ENCODE measurements at places on chromosomes 5 and 9.
A peak's percentile ranks its signal among the peaks of the same experiment; 100 is the strongest.

GRCh38 chr5:138653502-138653901 lies 78.3 kb upstream of the HSPA9 start:
- DNase-seq, result no peak

GRCh38 chr5:109192555-109193281 lies 217.1 kb downstream of the PJA2 start:
- no peak for DNase-seq

GRCh38 chr5:111602817-111603445 lies 90.6 kb upstream of the STARD4 start:
- DNase-seq, result no peak

- DNase-seq, result no peak
These were observed 61.3 kb upstream of the GGTA1 start for GRCh38 chr9:121560921-121561320.

DNA sequence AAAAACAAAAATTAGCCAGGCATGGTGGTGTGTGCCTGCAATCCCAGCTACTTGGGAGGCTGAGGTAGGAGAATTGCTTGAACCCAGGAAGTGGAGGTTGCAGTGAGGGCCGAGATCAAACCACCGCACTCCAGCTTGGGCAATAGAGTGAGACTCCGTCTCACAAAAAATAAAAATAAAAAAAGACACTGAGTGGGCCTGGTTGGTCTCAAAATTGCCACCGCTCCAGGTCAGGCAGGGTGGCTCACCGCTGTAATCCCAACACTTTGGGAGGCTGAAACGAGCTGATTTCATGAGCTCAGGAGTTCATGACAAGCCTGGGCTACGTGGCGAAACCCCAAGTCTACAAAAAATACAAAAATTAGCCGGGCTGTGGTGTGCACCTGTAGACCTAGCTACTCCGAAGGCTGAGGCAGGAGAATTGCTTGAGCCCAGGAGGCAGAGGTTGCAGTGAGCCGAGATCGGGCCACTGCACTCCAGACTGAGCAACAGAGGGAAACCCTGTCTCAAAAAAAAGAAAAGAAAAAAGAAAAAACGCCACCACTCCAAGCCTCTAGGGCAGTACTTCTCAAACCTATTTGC lies 1.8 kb downstream of the STK10 start:
- no peak for DNase-seq

- DNase-seq, result no peak
These were observed 23.4 kb downstream of the CDK20 start for GRCh38 chr9:87950765-87951488.

- DNase-seq, result no peak
These were observed 140.0 kb upstream of the RAD23B start for GRCh38 chr9:107142896-107143603.

GRCh38 chr5:69531406-69531801 lies 28.6 kb upstream of the GTF2H2C start:
- DNase-seq, result no peak

GRCh38 chr5:139910901-139911300 lies 115.3 kb downstream of the PSD2 start:
- no peak for DNase-seq

DNA sequence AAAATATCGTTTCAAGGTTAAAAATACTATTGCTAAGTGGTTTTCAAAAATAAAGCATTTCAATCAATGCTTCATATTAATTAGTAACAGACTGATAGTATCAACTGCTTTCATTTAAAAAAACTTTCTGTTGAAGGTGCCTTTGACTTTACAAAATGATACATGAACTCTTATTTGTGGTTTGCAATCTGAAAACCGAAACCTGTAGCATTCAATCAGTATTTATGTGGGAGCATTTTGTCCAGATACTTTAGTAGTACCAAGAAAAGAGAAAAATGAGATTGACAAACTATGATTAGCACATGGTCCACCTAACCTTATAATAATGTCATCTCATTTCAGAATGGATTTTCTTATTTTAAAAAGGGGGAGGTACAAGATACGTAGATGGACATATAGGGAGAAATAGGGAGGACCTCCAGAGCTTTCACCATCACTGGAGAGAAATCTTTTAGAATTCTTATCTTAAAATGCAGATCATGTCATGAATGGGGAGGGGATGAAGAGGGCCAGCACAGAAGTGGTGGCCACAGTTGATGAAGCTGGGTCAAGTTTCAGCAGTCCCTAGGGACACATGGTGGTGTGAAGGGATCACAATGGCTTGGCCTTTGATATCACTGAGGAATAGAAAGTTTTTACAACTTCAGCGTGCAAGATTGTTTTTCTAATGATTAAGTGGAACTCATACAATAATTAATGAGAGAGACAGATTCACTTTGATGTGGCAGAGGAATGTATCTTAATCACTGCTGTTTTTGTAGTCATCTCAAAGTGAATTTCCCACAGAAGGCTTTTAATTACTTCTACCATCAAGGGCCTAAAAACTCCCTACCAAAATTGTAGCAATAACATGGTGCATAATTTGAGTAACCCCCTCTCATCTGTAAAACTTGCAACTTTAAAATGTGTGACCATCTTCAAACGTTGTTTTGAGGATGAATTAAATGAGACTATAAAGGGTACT lies 322.3 kb upstream of the EDIL3 start:
- no peak for DNase-seq

DNA sequence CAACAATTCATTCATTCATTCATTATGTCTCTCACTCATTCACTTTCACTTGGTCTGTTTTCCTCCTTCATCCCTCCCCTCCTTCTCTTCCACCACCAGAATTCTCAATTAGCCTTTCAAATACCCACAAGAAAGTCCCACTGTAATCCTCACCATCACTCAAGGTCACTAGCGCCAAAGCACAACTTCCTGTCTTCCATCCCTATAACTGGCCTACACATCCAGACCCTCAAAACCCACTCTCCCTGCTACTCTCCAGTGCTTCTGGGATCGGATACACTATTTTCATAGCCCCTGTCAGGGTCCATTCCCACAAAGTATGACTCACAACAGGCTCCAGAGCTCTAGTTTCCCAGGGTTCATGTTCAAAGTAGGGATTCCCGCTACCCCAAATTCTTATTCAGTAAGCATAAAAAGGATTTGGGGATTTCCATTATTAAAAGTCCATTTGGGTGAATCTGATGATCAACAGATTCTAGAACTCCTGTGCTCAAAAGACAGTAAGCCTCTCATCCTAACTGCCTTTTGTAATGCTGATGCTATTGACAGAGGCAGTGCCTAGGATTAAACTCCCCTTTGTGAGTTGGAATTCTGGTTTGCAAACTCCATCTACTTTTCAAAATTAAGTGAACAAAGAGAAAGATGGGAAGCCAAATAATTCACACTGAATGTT lies 250.9 kb downstream of the SEMA5A start:
- no peak for DNase-seq

DNA sequence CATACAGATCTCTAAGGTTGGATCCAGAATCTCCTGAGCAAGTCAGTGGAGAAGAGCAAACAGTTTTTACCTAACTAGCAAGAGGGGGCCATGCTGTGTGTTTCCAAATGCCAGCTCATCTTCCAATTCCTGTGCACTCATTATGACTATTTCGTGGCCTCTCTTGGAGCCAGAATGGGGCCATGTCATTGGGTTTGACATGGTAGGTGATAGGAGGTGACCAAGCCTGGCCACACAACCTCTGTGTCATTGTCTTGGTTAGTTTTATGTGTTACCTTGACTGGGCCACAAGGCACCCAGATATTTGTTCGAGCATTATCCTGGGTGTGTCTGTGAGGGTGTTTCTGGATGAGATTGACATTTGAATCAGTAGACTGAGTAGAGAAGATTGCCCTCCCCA lies 206.2 kb downstream of the HSPA4 start:
- DNase-seq, result no peak

GRCh38 chr9:91193658-91194391 lies 167.9 kb downstream of the AUH start:
- DNase-seq, result peak; percentile 69

DNA sequence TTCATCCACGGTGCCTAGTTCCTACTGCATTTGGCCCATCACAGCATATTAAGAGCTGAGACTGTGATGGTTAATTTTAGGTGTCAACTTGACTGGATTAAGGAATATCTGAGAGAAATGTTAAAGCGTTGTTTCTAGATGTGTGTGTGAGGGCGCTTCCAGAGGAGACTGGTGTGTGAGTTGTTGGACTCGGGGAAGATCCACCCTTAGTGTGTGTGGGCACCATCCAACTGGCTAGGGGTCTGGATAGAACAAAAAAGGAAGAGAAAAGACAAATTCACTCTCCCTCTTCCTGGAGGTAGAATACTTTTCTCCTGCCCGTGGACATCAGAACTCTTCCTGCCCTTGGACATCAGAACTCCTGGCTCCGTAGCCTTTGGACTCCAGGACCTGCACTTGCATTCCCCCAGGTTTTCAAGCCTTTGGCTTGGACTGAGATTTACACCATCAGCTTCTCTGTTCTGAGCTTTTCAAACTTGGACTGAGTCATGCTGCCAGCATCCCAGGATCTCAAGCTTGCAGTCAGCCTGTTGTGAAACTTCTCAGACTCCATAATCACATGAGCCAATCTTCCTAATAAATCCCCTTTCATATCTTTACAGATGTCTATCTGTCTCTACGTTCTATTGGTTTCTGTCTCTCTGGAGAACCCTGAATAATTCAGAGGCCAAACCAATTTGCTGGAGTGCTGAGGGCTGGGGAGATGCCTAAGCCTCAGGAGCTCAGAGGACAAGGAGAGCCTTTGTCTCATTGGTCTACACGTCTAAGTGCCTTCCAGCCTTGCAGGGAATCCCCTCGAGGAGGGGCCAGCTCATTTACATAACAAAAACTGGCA lies 164.5 kb downstream of the DCP2 start:
- DNase-seq, result peak; percentile 78

DNA sequence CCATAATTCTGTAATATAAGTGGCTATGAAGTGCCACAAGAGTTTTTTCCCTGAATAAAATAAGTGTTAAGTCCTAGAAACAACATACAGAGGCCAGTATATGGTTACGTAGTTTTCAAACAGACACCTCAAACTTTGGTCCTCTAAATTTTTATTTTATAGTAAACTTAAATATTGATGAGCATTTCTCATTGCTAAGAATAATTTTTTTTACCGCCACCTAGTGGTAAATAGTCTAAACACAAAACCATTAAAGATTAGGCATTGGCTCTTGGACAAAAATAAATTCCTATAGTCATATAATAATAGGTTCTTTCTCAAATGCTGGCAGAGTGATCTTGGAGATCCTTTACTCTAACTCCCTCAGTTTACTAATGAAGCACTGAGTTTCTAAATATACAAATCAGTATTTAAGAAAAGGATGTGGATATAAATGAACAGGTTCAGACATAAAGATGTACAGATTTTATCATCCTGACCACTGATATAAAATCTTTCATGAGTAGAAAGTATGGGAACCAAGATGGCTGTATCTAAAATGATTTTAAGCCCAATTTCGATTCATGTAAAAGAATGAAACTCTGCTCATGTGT lies 136.2 kb downstream of the FANCC start:
- no peak for DNase-seq

DNA sequence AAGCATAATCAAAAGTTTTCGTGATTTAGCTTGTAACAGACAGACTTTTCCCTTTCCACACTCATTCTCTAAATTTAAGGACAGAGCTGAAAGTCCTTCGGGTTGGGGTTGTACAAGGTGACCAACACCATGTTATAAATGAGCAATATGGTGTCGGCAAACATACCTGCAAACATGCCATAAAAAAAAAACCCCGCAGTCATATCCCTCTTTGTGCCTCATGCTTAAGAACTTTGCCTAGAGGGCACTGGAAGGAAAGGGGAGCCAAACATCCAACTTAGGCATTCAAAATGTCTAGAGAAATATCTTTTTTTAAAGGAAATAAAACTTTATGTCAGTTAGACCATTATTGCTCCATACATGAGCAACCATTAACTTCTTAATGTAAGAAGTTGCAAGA lies 73.2 kb downstream of the TLE1 start:
- no peak for DNase-seq

GRCh38 chr9:121581786-121582600 lies 69.4 kb upstream of the DAB2IP start:
- no peak for DNase-seq

DNA sequence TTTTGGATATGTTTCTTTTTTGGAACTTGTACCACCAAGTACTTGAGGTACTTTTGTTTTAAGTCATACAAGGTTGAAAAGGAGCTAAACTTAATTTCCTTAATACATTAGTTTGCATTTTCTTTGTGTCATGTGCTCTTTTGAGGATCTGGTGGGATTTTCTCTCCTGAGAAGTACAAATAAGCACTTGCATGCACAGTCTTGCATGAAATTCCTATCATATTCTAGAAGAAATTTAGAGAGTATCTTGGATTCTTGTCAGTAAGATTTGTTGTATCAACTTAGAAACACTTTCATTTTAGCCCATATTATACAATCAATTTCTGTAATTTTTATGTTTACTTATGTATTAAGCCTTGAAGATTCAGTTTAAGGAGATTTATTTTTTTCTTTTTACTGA lies 64.9 kb downstream of the CCNH start:
- DNase-seq, result no peak

GRCh38 chr5:148830211-148830610 lies 3.8 kb downstream of the ADRB2 start:
- no peak for DNase-seq

DNA sequence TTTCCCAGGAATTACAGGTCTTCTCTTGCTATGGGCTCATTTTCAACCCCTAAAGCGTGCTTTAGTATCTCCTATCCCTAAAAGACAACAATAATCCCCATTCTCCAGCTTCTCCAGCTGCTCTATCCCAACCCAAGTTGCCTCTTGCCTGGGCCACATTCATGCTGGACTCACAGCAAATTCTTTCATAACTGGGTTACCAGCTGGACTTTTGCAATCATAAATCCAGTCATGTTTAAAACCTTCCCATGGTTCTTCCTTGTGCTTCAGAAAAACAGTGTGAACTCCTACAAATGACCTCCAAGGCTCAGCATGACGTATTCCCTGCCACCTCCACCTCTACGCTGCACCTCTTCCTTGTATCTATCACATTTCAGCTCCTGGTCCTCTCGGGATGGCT lies 346.9 kb downstream of the GADD45G start:
- DNase-seq, result no peak

DNA sequence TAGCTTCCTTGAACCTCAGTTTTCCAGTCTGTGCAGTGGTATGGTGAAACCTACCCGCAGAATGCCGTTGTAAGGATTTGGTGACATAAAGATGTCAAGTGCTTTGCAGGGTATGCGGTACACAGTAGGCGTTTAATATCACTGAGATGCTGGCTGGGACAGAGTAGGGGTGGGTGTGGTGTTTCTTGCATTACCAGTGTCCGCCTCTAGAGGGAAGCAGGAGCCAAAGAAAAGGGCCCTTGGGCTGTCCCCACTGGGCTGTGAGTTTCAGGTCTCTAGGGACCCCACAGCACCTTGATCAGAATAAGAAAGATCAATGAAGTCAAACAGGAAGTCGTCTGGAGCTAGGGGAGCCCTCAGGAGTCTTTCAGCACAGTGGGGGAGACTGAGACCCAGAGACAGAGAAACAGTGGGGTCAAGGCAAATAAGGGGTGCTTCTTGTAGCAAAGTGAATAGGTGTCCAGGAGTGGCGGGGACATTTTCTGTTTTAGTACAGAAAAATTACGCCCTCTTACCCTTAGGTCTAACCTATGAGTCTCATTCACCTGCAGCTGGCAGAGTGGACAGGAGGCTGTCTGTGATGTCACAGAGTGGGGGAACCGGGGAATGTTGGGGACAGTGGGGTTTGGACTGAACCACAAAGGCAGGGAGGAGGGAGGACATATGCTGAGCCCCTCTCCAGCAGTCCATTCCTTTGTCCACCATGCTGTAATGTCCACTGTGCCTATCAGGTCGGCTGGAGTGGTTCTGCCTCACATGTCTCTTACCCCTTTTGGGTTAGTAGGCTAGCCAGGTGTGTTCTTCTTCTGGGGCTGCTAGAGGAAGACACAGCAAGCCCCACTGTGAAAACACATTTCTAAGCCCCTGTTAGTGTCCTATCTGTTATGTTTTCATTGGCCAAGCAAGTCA lies 4.7 kb upstream of the TEX53 start:
- no peak for DNase-seq
